Stimulated activated CD4-positive, alpha-beta T cell treated with anti-CD3 and anti-CD28 coated beads, Interleukin-15, amount 100 ng/mL, for 48 hours (primary cell): ENCODE measurements at places on chromosomes 7 and 10.

GRCh38 chr7:99001482-99002147 lies 123.3 kb downstream of the TRRAP start:
- no peak for DNase-seq

DNA sequence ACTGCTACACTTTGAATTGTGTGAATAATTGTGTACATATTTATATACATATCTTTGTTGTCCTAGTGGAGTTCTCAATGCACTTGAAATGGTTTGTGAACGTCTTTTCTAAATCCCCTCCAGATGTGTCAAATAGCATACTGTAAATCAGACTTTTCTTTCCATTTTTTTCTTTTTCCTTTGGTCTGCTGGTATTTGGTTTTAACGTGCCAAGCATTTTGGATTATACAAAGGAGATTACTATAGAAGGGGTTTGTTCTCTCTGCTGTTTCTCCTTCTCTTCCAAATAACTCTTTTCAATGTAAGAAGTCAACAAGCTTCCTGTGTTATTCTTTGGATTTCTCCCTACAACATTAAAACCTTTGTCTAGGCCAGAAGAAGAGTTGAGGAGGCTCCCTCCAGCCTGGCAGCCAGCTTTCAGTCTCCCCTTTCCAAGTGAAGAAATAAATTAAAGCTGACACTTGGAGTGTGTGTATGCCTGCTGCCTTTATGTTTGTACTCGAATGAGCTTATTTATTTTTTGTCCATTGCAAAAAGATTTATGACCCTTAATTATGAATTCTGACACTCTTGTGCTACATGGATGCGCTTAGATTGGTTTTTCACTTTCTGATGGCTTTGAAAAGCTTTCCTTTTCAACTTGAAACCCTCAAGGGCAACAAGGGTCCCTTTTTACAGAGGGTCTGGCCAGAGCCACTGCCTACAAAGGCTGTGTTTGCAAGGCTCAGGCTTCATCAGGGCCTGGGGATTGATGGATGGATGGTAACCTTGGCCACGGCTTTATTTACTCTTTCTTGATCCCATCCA lies 107.8 kb downstream of the RAB18 start:
- no peak for DNase-seq

DNA sequence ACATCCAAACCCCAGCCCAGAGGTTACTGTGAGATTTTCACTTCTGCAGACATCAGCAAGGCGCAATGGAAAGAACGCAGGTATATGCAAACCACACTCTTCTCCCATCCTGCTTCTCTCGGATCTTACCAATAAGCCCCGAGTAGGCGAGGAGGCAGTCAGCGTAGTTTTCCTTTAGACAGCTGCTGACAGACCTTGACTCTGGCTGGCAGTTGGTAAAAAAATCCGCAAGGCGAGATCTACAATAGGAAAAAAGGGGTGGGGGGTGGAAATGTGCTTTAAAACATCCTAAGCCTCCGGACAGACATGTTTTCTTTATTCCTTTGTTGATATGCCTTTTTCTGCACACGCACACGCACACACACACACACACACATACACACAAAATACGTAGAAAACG lies 176.5 kb downstream of the GFRA1 start:
- DNase-seq = no peak

- DNase-seq = no peak
Observed at GRCh38 chr10:104337521-104337984, 712 bp downstream of the ITPRIP start.

DNA sequence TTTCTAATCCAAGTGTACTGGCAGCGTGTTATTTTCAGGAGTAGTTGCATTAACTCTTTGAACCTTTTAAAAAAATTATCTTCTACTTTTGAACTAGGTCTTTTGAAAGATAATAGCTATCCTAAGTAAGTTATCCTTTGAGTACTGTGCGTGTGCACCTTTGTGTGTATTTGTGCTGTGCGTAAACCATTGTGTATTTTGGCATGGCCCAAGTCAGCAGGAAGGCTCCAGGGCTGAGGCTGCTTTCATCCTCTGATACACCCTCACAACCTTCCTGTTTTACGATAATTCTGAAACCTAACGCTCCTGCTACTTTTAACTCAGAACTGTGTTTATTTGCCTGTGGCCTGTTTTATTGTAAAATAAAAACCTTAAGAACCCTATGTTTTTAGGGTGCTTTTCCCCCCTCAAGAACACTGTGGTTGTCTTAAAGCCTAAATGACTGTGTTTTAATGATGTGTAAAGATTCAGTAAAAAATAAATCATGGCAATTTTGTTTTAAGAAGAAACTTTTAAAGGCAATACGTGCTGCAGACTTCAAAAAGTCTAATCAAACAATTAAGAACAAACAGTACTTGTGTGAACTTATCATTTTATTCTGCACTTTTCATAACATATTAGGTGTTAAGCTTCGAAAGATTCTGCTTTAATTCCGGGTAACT lies 57.5 kb downstream of the HDAC9 start:
- no peak for DNase-seq

GRCh38 chr7:40213856-40214255 lies 79.1 kb downstream of the SUGCT start:
- no peak for DNase-seq

DNA sequence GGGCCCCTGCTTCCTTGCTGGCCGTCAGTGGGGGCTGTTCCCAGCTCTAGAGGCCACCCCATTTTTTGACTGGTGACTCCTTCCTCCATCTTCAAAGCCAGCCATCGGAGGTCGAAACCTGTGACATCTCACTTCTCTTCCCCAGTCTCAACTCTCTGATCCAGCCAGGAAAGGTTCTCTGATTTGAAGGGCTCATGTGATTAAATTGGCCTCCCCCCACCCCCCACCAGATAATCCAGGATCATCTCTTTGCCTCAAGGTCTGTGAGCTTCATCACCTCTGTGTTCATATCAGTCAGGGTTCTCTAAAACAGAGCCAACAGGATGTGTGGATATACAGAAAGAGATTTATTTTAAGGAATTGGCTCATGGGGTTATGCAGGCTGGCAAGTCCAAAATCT lies 5.6 kb upstream of the RAMP3 start:
- DNase-seq = no peak

- no peak for DNase-seq
Observed at GRCh38 chr7:151851782-151852181, 25.1 kb downstream of the PRKAG2 start.

DNA sequence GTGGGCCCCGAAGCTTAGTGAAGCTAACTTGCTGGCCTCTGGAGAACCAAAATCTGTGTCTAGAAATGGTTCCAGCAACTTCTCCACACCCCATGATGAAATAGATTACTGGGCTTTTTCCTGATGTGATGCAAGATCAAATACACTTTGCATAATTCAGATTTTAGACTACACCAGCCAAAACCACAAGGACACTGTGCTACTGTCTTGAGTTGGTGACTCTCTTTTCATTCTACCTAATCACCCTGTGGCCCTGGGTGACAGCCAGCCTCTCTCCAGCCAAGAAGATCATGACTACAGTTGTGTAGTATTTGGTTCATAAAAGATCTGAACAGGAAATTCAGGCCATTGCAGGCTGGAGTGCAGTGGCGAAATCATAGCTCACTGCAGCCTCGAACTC lies 22.2 kb downstream of the AZGP1 start:
- no peak for DNase-seq

GRCh38 chr10:78805176-78805575 lies 263.6 kb upstream of the ZMIZ1 start:
- no peak for DNase-seq

DNA sequence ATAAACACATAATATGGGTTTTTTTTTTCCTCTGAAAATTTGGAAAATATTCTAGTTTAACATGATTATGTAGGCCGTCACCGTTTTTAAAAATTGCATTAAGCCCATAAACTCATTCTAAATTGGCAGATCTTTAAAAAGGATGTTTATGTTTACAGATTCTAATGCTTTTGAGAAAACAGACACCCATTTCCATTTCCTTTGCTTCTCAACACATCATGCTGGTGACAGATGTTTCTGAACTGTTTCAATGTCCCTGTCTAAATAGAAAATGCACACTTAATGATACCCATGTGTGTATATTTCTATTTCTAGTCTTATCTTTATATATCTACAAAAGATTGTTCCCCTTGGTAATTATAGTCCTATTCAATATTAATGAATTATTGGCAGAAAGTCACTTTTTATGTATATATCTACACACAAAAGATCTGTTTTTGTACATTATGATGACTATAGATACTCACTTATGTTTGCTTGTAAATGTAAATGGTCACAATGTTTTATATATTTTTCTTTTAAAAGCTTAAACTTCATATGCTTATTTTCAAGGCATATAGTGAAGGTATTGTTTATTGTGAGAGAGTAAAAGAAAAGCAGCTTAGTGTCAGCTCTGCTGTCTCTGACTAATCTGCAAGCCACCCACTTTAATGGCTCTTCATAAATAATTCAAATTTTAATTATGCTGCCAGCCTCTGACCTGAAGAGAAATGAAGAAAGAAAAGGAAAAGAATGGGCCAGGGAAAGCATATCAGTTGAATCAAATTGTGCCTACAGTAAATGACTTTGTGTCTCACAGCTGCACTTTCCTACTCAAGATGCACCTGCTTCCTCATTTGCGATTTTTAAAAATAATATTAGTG lies 179.4 kb downstream of the CACNA2D1 start:
- no peak for DNase-seq

DNA sequence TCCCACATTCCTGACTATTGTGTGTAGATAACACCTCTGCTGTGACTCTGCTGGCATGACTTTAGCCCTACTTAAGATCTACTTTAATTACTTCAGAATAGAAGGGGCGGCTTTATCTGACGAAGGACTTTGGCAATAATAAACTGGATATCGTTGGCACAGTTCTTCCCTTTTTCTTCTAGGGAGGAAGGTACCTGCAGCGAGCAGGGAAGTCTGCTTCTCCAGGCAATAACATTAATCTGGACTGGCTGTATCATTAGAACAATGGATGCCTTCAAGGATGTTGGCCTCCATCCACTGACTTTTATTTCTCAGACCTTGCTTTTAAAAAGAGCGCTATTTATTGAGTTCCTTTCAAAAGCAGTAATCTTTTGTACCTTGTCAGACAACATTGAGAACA lies 172.6 kb upstream of the THSD7A start:
- no peak for DNase-seq

DNA sequence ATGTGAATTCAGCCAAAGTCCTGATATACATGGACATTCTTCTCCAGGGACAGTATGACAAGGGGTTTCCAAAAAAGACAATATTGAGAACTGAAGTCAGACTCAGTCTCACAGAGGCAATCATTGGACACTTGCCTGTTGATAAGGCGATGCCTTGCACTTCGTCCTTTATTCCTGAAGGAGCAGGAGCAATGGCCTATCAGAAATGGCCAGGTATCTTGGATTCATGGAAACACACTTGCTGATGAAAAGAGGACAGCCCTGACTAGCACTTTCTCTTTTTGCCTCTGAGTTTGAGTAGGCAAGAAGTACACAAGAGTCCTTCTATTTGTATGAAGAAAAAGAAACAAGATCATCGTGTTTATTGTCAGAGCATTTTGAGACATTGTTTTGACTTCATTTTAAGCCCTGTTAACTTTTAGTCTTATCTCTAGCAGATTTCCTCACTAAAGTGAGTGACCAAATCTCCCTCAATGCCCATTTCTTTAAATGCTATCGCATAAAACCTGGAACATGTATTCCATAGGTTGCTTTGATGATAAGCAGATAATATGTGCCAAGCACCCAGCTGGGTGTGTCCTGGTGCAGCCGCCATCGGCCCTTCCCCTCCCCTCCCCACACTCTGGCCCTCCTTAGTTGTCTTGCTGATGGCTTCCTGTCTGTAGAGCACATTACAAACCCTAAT lies 26.6 kb downstream of the ST8SIA6 start:
- DNase-seq = no peak

GRCh38 chr7:41699516-41699915 lies 3.4 kb downstream of the INHBA start:
- DNase-seq = no peak

- no peak for DNase-seq
Observed at GRCh38 chr7:39898867-39899266, 51.2 kb upstream of the CDK13 start.

GRCh38 chr10:3573498-3573897 lies 211.5 kb downstream of the KLF6 start:
- no peak for DNase-seq

DNA sequence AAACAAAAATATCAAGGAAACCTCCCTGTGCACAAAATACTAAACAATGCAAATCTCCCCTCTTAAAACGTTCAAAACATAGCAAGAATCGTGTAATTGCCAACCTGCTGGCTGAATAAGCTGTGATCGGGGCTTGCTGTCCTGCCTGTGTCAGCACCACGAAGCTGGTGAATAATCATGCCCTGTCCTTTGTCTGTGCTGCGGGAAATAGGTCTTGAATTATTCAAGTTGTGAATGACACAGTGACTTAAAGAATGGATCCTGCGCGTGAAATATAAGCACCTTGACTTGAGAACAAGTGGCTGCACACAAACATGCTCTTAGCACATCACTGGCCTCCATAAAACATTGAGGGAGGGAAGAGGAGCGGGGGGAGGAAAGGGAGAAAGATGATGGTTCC lies 130.2 kb downstream of the OAT start:
- DNase-seq = no peak

- no peak for DNase-seq
Observed at GRCh38 chr7:91276909-91277308, 12.7 kb downstream of the FZD1 start.

DNA sequence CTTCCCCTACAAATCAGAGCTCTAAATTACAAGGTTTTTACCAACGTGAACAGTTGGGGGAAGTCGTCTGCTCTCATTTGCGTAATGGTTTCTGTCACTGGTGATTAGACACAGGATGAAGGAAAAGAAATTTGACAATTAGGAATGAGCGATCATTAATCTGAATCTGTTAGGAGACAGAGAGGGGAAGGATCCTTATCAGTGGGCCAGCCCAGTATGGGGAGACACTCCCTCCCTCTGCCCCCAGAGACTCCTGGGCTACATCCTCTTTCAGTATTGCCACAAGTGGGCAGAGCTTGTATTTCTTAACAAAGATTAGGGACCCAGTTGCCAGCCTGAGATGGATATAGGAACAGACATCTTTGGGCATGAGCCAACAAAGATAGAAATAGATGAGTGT lies 15.5 kb downstream of the HIF1AN start:
- no peak for DNase-seq

- no peak for DNase-seq
Observed at GRCh38 chr7:119842337-119842736, 430.6 kb upstream of the KCND2 start.

DNA sequence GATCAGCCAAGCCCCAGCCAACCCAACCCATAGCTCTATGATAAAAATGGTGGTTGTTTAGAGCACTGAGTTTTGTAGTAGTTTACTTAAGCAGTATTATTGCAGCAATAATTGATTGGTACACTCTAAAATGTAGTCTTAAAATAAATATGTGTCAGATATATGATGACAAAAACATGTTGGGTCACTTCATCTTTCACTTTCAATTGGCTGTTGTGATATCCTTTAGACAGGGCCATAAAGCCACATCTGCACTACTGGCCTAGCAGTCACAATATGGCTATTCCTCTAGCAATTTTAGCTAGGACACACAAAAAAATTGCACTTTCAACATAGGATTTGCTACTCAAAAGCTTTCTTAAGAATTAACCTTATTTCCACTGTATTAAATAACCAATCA lies 5.9 kb upstream of the CAV1 start:
- DNase-seq = no peak

DNA sequence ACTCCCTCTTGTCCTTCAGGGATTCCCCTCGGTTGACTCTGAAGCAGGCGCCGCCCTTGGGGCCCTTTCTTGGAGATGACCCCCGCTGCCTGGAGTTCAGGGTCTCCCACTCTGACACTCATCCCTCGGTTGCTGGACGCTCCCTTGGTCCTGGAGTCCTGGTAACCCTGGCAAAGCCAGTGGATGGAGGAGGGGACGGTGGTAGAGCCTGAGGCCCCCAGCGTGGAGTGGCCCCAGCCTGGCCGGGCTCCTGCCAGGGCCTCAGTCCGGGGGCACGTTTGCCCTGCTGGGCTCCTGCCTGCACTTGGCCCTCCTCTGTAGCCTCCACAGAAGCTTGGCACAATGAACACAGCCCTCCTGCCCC lies 9.3 kb upstream of the CAMK2B start:
- no peak for DNase-seq
